Activated CD4-positive, alpha-beta T cell treated with anti-CD3 and anti-CD28 coated beads for 24 hours (primary cell): ENCODE measurements at places on chromosomes 3 and 15.

GRCh38 chr3:64086479-64087252 is 63.4 kb upstream of the PSMD6 start:
- DNase-seq: no peak

GRCh38 chr3:114011059-114011797 is 45.1 kb downstream of the CCDC191 start:
- DNase-seq: no peak

GRCh38 chr3:186044427-186044826 is 64.5 kb downstream of the ETV5 start:
- no peak for DNase-seq

DNA sequence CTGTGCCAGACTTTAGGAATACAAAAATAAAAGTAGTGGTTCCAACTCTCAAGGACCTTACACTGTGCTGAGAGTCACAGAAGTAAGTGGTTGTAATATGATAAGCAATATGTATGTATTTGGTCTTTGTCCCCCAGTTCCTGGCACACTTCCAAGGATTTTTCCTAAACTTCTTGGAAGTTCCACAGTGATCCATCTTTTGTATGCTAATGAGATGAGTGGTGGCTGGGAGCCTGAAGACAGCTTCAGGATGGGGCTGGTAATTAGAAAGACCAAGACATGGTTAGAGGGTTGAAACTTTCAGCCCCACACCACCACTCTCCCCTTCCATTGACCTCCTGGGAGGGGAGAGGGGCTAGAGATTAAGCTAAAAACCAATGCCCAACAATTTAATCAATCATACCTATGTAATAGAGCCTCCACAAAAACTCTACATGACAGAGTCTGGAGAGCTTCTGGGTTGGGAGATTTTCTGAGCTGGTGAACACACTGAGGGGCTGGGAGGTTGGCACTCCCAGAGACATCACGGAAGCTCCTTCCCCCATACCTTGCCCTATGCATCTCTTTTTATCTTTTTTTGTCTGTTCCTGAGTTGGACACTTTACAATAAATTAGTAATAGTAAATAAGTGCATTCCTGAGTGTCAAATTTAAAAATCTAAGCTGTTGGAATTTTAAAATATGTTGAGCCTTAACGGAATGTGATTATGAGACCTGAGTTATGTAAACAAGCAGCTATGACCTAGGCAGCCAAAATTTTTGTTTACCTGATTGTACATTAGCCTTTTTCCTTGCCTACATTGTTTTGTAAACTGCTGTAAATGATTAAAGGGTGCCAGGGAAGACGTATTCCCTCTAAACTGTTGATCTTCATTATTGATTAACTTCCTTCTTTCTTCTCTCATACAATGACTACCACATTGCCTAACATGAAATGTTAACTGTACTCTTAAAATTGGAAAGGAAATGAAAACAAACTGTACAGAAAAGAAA is 24.3 kb downstream of the CD200R1L start:
- no peak for DNase-seq

DNA sequence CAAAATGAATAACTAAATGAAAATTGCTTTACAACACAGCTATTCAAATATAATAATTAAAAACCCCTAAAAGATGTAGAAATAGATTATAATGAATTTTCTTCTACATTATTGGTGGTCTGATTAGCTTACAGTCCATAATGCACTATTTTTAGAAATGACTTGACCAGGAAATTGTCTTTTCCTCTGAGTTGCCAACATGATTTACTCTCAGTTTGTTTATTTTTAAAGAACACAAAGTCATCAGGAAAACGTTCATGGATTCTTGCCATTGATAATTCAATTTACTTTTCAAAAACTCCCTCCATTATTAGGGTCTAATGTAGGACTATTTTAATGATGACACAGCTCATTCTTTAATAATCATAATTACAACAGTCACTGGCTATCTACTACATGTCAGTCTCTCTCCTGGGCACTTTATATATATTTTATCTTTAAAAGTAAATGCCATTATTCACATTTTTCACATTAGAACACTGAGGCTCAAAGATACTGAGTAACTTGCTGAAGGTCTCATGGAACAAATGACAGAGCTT is 1.1 kb downstream of the TM4SF18 start:
- DNase-seq: no peak

DNA sequence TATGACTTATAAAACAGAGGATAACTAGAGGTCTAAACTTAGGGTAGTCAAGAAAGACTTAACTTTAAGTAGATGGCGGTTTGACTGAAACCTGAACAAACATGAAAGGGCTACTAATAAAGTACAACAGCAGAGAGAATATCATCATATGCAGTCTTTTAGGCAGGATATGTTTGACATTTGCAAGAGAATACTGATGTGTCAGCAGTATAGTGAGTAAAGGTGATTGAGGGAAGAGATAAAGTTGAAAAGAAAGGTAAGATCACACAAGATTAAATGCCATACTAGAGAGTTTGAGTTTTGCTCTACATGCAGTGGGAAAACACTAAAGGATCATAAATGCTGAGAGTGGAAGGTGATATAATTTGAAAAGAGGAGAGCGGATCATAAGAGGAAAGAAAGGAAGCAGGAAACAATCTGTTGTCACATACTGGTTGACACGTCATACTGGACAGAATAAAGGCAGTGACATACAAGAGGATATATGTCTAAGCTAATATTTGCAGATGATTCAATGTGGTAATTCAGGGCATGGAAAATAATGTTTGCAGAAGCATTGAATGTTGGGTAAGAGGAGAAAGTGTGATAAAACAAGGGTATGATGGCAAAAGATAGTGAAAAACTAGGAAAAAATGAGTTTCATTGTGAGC is 223.0 kb downstream of the EPHA6 start:
- DNase-seq: no peak

DNA sequence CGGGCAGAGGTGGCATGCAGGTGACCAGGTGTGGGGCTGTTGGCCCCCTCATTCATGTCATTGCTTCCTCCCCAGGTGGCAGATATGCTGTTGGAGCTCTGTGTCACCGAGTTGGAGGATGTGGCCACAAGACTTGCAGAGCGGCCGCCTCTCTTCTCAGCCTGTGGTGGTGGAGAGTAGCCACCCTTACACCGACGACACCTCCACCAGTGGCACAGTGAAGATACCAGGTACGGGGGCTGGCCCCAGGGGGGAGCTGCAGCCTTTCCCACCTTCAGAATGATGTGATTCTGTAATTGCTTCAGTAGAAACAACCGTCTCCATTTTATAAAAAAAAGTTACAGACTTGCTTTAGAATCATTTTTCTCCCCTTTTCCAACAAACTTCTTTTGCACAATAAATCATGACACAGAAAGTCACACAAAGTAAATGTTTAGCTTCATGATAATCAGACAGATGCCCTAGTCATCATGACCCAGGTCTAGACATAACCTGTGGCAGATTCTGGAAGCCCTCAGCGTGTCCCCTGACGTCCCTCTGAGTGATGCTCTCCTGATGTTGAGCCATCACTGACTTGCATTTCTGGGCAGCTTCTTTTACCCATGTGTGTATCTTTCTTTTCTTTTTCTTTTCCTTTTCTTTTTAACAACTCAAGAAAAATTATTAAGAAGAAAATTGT is 76.0 kb upstream of the FAN1 start:
- DNase-seq: no peak

- DNase-seq: no peak
These were observed 123.8 kb upstream of the DAZL start for GRCh38 chr3:16728770-16729745.

GRCh38 chr3:127161236-127161635 is 31.7 kb upstream of the PRR23E start:
- no peak for DNase-seq

- no peak for DNase-seq
These were observed 5.9 kb upstream of the ADGRG7 start for GRCh38 chr3:100603469-100603868.

DNA sequence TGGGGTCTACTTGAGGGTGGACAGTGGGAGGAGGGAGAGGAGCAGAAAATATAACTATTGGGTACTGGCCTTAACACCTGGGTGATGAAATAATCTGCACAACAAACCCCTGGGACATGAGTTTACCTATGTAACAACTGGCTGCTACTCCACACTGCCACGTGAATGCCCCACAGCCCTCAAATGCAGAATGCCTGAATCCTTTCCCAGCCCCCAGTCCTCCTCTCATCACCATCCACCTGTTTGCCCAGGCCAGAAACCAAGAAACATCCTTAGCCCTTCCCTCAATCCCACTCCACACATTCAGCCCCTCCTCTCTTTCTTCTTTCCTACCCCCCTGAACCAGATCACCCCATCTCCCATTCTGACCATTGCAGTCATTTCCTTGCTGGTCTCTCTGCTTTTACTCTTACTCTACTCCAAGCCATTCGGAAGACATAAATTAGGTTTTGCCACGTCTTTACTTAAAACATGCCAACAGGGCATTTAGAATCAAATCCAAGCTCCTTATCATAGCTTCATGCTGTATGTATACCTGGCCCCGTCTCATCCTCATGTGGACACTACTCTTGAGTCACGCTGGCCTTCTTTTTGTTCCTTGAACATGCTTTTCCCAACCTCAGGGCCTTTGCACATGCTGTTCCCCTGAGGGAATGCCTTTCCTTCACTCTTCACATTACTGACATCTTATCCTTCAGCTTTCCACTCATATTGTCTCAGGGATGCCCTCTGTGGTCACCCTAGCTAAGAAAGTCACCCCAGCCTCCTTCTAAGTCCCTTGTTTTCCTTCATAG is 137.5 kb upstream of the ABHD17C start:
- no peak for DNase-seq

GRCh38 chr3:197906850-197907187 is 43.2 kb upstream of the RPL35A start:
- no peak for DNase-seq

DNA sequence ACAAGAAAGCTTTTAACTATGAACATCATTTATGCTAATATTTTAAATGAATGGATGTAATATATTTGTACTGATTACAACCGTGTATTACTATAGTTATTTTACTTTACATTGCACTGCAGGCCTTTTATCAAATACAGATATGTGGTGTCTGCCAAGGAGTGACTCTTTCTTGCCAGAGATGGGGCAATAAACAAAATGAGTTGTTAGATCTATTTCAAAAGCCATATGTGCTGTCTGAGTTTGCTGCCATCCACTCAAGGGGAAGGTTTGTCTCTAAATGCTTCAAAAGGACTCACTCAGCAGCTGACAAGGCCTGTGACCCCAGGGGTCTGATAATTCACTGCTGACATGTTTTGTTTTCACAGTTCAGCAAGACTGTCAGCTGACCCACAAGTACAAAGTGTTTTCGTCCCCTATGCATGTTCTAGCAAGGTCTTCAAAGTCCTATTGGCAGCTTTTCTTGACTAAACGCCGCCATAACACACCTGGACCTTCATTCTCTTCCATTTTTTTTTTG is 41.3 kb upstream of the ZBED2 start:
- no peak for DNase-seq

DNA sequence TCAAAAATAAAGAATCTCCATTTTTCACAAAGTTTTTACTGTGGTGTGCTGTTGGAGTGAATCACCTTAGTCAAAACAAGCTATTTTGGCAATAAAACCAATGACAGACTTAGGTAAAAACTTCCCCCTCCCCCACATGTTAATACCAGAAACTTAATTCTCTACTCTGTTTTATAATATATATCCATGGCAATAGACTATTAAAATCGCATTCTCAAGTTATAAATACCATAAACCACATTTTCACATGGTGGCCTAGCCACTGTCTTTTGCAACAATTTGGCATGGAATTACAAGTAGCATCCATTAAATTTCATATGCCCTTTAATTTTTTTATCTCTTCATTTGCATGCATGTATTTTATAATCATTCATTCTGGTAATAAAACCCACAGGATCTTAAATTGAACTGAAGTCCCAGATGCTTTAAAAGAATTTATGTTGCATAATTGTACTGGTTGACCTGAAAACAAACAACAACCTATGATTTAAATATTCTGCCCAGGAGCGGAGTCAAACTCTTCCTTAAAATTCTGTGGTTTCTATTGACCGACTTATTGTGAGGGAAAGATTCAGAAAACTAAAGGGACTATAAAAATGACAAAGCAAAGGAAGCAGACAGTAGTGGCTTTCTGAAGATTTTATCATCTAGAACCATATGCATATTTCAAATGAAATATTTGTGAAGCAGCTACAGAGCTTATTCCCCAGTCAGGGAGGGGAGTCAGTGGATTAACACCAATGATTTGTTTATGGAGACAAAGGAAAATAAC is 229.0 kb upstream of the TBL1XR1 start:
- DNase-seq: no peak
